ENCODE measurements at places on chromosomes 1 and 21. TPM values are rescaled to one million over a fixed set of nuclear protein-coding genes. Genes with fewer than 3 reads are reported as not detected.

The KLHDC7A gene
- total RNA-seq, result 0.31 TPM

The BATF3 gene
- 3.0 TPM for total RNA-seq

The TNNI3K gene
- 2.7 TPM for total RNA-seq

The ARHGEF19 gene
- 27.6 TPM for total RNA-seq

The OXCT2 gene
- 0.51 TPM for total RNA-seq

The RCSD1 gene
- total RNA-seq, result 141 TPM

The RYR2 gene
- 2.4 TPM for total RNA-seq

The PLEKHG5 gene
- 24.5 TPM for total RNA-seq
